ENCODE measurements at places on chromosomes 6 and 20.
A peak's percentile ranks its signal among the peaks of the same experiment; 100 is the strongest.

- DNase-seq, result no peak
Observed at GRCh38 chr6:115753446-115753845, 307.2 kb downstream of the FRK start.

DNA sequence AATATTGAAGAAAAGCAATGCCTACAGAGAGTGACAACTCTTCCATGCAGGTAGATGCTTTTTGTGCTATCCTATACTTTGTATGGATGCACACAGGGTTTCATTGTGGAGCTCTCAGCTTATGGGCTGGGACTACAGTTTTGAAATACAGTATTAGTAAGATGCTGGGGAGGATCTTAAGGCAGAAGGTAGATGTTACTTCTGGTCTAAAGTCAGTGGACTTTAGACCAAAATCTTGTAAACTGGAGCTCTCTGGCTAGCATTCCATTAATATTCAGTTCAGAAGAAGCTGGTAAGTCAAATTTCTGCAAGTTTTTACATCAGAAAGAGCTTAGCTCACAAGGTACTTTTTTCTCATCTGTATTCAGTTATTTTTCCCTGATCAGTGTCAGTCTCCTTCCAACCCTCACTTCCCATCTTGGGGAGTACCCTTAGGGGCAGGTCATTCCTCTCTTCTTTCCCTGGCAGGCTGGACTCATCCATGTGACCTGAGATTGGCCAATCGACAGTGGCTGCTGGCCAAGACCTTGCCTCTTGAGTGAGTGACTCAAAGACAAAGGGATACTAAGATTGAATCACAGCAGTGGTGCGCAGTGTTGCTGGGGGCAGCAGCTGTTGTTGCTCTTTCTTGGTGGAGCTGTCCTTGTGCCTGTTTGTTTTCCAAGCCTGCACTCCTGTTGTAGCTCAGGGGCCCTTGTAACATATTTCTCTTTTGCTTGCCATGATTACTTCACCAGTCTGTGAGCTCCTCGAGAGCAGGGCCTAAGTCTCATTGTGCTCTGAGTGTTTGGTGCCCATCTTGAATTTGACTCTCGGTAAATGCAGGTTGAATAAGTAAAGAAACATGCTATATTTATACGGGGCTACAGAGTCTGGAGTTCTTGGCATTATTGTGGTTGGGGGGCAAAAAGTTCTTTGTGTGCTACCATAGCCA is 2.8 kb upstream of the PHF20 start:
- DNase-seq, result peak; percentile 99

GRCh38 chr6:31426395-31427354 is 23.3 kb downstream of the MICA start:
- DNase-seq, result no peak

- DNase-seq, result no peak
Observed at GRCh38 chr20:62741701-62742491, 33.3 kb downstream of the NTSR1 start.

- no peak for DNase-seq
Observed at GRCh38 chr6:52186075-52186474, at the start of gene IL17A. Gene IL17A (plus strand): TSS chr6:52186375. CDS start chr6:52186432, 57 bp downstream.

GRCh38 chr6:106823732-106824351 is 150.7 kb downstream of the CD24 start:
- no peak for DNase-seq

All from RWPE1 (cell line).